ENCODE measurements at places on chromosomes 1 and 21.
A peak's percentile ranks its signal among the peaks of the same experiment; 100 is the strongest.

DNA sequence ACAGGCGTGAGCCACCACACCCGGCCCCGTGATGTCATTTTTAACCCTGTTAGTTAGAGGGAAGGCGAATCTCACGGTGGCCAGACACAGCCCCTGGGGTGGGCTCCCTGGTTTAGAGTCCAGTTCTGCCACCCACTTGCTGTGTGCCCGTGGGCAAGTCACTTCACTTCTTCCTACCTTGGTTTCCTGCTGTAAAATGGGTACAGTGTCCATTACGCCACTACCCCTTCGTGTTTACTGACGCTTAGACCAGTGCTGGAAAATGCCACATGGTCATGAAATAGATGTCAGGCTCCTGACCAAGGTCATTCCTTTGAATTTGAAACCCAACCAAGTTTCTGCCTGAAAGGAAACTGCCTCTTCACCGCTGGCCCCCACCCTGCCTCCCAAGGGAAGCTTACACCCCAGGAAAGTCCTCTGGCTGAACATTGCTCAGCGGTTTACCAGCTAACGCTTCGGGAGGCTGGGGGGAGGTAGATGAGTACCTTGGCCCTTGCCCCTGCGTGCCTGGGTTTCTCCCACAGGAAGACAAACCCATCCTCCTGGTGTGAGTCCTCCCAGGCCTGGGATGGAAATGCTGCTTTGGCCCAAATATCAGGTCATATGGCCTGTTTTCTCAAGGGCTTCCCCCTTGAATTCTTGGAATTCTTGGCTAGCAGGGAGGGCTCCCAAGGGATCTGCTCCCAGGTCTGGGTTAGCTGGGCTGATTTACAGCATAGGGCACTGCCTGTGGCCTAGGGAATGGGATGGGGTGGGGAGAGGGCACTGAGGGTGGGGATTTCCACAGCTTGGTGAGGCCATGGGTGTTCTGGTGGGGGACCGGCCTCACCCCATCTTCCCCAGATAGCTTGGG, 7.6 kb upstream of the AADACL4 start:
- no peak for DNase-seq

- DNase-seq, result no peak
Observed at GRCh38 chr1:96220651-96221050, 500.9 kb upstream of the PTBP2 start.

GRCh38 chr1:18057623-18058022, 50.0 kb upstream of the IGSF21 start:
- no peak for DNase-seq

- DNase-seq, result no peak
Observed at GRCh38 chr1:217969428-217969827, 315.7 kb upstream of the RRP15 start.

GRCh38 chr21:30434033-30434631, 4.1 kb downstream of the KRTAP13-4 start:
- no peak for DNase-seq

DNA sequence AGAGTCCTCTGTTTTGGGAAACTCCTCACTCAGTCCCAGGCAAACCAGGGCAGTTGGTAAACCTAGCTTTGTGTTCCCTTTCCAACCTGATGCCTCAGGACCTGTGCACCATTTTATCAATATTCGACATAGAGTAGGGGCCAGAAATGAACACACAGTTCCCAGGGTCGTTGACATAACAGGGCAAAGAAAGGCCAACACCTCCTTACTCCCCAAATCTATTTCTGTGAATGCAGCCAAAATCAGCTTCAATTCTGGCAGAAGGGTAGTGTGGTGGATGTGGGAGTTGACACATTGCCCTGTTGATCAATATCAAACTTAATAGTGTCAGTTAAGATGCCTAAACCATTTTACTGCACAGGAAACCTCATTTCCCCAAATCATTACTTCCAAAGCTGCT, 104.6 kb upstream of the SPATA6 start:
- DNase-seq, result no peak

GRCh38 chr1:167054946-167055630, 35.1 kb downstream of the GPA33 start:
- DNase-seq, result no peak

- DNase-seq, result no peak
Observed at GRCh38 chr1:203153051-203153988, 22.3 kb downstream of the MYBPH start.

DNA sequence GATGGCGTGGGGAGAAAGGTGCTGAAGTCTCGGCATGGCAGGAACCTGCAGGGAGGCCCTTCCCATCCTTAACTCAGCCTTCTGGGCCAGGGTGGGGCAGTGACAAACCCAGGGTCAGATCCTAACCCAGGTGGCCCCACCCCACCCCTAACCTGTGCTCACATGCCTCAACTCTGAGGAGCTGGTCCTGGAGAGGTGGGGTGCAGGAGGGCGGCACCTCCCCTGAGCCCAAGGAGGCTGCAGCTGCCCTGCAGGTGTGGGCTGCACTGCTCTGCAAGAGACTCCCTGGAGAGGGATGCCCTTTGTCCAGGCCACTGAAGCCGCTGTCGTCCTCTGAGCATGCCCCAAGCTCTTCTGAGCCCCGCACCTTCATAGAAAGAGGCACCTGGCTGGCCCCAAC, 15.2 kb upstream of the ADAMTSL4 start:
- DNase-seq, result no peak

DNA sequence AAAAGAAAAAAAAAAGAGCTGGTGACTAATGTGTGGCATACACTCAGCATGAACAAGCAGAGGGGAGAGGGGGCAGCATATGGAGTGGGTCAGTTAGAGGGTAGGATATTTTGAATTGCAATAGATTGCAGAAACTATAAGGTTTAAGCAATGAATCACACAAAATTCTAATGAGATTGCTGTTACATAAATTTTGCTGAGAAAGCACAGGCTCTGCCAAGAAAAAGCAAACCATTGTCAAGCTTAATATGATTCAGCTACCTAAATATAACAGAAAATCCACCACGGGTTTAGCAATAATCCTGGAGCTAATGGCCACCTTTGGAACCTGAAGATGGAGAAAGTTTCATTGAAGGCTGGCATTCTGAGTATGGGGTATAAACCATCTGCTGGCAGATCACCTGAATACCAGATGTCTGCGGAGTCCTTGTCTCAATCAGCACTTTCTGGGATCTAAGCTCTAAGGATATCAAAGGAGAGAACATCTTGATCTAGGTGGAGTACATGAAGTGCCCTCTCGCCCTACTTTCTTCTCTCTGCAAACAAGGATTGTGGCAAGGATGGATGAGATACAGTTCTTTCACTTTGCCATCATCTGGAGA, 30.3 kb upstream of the ANGPTL7 start:
- no peak for DNase-seq

GRCh38 chr1:24070821-24071393, 41.0 kb downstream of the MYOM3 start:
- peak; percentile 70 for DNase-seq

GRCh38 chr1:36161641-36162531, 5.9 kb downstream of the MAP7D1 start:
- peak; percentile 33 for DNase-seq

DNA sequence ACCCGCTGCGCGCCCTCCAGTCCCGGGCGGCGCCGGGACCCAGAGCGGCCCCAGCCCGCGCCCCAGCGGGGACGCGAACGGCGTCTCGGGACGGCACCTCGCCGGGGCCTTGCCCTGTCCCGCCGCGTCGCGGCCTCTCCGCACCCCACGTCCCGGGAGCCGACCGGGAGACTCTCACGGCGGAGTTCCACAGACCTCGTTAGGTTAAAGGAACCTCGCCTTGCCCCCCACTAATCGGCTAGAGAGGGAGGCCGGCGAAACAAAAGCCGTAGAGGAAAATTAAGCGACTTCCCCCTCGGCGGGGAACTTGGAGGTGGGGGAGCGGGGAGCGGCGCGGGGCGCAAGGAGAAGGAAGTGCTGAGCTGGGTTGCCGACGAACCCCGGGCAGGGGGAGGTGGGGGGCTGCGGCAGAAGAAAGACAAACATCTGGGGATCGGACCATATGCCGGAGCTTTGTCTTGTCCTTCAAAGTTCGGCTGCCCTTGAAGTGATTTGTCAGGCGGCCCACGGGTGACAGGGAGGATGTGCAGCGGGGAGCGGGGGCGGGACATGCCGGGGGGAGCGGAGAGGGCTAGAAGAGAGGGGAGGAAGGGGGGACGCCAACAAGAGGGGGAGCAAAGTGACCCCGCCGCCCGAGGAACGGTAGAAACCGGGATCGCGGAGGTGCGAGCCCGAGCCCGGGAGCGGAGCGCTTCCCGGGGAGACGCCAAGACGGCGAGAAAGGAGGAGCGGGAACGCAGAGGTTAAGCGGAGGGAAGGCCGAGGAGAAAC, 120.0 kb upstream of the RRP15 start:
- peak; percentile 4 for DNase-seq

GRCh38 chr1:52727114-52727586, 897 bp downstream of the ZYG11B start:
- no peak for DNase-seq

- DNase-seq, result no peak
Observed at GRCh38 chr1:67869233-67869632, 36.0 kb upstream of the GNG12 start.

- no peak for DNase-seq
Observed at GRCh38 chr1:180218806-180219765, 11.0 kb upstream of the LHX4 start.

Measured in stimulated activated CD4-positive, alpha-beta T cell treated with anti-CD3 and anti-CD28 coated beads, Interleukin-12 subunit alpha, Interleukin-12 subunit beta, amount 100 ng/mL, for 4 hours (primary cell).